Omental fat pad (tissue), 4 donors: ENCODE measurements at places on chromosomes 7 and 10. TPM values are rescaled to one million over a fixed set of nuclear protein-coding genes. Genes with fewer than 3 reads are reported as not detected.

The GARIN1A gene
- total RNA-seq: 1.9 TPM

The HOXA1 gene
- 0.75 TPM for total RNA-seq

DNA sequence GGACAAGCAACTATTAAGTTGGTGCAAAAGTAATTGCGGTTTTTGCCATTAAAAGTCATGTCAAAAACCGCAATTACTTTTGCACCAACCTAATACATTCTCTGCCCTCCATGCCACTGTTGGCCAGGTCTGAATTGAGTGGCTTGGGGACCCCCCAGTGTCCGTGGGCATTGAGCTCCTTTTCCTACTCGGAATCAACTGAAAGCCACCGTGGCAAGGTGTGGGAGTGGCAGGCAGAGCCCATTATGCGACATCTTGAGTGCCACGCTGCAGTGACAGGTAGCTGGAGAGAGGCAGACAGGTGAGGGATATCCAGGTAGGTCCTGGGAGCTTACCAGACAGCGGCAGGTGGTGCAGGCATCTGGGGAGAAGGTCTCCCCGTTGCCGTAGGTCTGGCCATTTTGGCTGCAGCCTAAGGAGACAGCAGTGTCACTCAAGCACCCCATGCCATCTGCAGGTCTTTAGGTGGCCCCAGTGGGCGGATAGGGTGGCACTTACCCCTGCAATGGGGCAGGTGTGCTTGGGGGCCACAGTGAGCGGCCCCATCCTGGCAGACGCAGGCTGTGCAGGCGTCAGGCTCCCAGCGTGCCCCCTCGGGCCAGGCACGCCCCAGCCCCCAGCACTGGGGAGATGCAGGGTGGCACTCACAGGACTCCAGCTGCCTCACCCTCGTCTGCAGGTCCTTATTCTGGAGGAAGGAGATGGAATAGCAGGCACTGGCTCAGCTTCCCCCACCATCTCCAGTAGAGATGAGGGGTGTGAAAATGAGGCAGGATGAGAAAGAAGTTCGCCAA lies 3.5 kb downstream of the KCP start:
- DNase-seq: peak; percentile 14

- no peak for DNase-seq
Observed at GRCh38 chr7:64888901-64889685, 14.0 kb upstream of the ZNF273 start.

GRCh38 chr7:37915438-37915837 lies 1.2 kb downstream of the SFRP4 start:
- no peak for DNase-seq
